ENCODE measurements at places on chromosomes 16 and 17.

- no peak for DNase-seq
These were observed 39.3 kb downstream of the SMPD3 start for GRCh38 chr16:68408967-68409366.

DNA sequence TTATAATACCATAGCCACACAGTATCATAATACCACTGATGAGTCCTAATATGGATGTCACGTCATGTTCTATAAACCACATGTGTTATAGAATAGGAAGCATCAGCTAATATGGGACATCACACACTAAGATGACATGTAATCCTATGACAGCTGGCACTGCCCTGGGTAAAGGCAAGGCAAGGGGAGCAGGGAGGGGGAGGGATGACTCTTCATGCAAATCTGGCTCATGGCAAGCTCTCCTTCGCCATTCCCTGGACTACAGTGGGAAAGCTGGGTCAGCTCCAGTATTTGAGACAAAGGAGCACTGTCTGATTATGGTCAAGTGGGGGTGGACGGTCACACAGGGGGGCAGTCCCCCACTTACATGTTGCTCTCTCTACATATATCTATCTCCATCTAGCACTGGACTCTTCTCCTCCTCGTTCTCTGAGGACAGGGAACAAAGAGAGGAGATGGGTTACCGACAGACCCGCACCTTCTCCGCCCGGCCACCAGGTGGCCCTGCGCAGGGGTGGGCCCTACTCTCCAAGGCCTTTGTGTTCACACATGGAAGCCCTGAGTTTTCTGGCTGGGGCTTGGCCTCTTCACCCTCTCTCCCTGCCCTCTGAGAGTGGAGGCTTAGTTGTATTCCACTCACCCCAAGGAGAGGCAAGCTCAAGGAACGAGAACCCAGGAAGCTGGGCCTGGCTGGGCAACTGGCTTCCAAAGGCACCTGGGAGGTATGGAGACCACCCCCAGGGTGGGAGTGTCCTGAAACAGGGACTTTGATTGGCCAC lies 23.4 kb upstream of the MPO start:
- DNase-seq = peak; percentile 49

DNA sequence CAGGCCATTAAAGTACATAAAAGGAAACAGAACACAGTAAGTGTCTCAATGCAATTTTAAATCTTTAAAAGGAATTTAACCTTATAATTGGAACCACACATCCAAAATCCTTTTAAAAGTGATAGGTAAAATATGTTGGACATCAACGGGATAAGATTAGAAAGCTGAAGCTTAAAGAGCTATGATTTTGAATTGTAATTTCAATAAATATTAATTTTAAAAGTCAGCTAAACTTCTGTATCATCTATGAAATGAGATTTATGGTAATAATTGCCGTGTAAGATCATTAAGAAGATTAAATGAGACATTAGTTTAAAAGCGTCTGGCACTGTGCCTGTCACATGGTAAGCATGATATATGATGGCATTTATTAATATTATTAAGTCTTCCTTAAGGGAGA lies 31.3 kb downstream of the CCDC42 start:
- no peak for DNase-seq

GRCh38 chr17:71145486-71145885 lies 975.3 kb upstream of the SOX9 start:
- DNase-seq = no peak

GRCh38 chr17:64423881-64424280 lies 25.0 kb upstream of the MILR1 start:
- no peak for DNase-seq

DNA sequence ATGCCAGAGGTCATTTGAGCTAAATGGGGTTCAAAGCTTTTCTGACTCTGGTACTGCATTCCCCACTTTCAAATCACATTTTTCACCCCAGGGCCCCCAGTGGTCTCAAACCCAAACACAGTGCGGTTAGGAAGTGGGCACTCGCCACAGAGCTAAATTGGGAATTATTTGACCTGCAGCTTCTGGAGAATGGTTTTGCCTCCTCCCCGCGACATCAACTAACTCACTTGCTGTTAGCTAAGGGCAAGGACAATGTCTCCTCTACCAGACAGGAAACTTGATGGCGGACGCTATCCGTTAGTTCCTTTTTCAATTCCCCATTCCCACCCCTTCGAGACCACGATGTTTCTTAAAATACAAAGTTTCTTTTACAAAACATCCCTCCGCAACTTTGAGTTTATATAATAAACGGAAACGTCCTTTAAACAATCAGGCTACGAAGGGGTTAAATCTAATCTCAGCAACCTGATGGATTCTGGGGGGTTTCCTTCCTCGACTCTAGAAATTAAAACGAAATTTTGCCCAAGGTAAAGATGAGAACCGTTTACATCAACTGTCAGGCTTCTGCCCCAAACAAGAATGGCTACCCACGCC lies 500 bp upstream of the KAT7 start:
- no peak for DNase-seq

DNA sequence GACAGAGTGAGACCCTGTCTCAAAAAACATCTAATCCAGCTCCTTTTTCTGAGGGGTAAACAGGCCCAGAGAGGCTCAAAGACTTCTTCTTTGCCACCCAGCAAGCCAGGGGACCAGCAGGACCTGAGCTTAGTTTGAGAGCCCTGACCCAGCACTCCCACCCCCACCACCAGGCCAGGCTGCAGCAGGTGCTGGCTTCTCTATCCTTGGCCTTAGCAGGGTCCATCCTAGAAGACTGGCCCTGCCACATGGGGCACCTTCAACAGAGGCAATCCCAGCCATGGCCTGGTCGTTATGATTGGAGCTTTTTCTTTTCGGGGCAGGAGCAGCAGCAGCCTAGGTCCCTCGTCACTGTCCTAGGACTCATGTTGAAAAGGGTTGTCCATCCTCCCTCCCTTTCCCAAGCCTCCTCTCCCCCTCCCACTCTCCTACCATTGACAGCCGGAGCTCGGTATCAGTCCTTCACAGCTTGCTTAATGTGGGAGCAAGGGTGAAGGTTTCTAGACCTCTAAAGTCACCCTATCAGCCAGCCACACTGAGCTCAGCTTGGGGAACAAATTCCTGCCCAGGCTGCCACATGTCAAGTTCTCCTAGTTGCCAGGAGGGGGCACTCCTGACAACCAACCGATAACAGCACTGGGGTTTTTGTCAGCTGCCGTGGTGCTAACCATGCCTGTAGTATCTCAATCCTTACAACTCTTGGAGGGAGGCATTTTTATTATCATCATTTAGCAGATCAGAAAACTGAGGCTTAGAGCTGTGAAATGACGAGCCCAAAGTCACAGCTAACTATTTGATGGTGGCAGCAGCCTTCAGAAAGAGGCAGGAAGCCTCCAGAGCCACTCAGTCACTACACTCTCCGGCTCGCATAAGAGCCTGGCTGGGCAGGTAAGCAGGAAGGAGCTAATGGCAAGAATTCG lies 11.2 kb downstream of the MRPL27 start:
- no peak for DNase-seq

GRCh38 chr17:44005527-44006271 lies 1.3 kb downstream of the NAGS start:
- DNase-seq = peak; percentile 47

DNA sequence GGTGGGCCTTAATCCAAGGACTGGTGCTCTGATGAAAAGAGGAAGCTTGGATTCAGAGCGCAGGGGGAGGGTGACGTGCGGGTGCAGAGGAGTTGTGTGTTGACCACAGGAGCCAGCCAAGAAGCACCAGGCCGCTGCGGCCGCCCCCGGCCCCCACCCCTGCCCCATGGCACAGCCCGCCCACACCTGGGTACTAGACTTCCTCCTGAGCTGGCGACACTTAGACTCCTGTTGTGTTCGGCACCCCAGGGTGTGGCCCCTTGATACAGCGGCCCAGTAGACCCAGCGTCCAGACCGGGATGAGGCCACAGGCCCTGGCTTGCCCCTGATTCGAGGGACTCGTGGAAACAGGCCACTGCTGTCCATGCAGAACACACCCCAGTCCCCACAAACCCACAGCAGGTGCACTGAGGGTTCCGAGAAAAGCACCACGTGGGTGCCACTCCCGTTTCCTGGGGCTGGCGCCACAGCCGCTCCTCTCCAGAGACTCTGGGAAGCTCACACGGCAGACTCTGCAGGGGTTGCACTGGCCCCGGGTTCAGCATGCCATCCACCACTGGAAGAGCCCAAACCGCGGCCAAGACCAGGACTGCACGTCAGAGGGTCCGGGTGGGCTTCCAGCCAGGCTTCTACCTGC lies 5.7 kb upstream of the SNAI3 start:
- DNase-seq = no peak

DNA sequence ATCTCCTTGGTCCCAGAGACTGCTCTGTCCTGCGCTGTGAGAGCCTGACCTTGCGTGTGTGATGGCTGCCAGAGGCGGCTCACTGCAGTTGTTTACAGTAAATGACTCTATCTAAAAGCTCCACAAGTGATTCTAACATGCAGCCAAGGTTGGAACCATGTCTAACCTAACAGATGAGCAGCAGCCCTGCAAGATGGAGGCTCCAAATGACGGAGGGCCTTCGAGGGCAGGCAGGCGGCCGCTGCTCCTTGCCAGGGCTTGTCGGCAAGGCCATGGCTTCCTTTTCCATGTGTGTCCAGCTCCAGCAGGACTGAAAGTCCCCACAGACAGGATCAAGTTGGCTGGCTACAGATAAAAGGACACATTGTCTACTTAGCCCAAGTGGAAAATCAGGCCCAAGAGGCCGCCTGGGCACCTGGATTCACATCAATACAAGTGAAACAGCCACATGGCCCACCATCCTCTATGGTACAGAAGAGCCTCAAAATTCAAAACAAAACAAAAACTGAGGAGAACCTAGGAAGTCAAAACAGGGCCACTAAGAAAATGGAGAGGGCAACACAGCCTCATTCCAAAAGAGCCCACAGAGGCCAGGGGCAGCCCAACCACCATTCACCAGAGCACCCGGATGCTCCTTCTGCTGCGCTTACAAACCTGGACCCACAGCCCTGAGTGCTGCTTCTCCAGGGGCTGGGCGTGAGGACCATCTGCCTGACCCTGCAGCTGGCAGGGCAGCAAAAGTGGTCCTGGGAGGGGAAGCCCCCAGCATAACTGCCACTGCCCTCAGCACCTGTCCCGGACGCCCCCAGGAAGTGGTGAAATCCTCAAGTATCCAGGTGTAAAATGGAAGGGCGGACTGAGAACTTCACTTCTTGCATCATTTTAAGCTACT lies 65.0 kb downstream of the AMFR start:
- DNase-seq = no peak

DNA sequence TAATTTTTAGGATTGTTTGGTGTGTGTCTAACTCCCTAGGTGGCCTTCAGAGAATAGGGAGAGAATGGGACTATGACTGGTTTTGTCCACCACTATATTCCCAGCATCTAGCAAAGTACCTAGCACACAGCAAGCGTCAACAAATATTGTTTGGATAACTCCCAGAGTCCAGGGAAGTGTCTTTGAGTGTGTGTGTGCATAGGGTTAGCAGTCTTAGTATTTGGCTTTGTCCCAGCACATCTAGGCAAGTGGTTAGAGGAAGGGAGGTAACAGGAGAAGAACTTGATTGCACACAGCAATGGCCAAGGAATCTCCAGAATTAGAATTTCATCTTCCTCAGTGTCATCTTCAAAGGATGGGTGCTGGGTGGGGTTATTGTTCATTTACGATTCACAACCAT lies 385.4 kb upstream of the CDH5 start:
- no peak for DNase-seq

GRCh38 chr16:30491744-30492308 lies 19.3 kb downstream of the ITGAL start:
- no peak for DNase-seq

DNA sequence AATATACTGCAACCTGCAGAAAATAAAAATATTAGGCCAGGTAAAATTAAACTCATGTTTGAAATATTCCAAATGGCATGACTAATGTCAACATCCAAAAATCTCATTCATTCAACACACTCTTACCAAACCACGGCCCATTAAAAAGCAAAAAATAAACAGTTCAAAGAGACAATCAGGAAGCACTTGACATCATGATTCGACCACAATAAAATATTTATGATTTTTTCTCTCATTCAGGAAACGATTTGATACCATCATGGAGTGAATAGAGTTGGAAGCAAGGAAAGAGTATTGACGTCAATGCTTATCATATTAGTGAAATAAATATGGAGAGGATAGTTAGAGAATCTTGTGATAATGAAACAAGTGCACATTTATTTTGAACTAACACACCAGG lies 354.1 kb downstream of the KCNJ2 start:
- peak; percentile 24 for DNase-seq

DNA sequence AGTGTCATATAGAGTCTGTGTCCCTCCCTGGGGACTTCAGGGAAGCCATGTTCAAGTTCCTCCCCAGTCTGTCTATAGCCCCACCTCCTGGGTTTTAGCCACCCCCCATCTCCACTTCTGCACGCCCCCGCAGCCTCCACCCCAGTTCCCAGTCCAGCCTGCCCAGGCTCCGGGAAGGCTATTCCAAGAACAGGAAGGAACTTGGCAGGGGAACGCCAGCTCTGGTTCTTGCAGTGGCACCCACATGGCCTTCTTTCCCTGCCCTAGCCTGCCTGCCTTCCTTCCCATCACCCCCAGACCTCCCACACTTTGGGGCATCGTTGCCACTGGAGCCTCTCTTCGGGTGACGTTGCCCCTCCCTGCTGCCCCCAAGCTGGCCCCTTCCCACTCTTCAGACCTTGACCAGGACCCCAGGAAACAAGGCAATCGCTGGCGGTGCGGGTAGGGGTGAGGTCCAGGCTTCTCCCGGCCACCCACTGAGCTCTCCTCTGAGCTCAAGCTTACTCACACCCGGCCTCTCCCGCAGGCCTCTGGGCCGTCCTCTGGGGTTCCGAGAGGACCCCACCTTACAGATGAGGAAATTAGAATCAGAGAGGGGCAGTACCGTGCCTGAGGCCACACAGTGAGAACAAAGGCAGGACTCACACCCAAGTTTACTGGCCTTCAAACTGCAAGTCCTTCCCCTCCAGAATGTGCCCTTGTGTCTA lies 9.2 kb upstream of the CES4A start:
- DNase-seq = no peak

DNA sequence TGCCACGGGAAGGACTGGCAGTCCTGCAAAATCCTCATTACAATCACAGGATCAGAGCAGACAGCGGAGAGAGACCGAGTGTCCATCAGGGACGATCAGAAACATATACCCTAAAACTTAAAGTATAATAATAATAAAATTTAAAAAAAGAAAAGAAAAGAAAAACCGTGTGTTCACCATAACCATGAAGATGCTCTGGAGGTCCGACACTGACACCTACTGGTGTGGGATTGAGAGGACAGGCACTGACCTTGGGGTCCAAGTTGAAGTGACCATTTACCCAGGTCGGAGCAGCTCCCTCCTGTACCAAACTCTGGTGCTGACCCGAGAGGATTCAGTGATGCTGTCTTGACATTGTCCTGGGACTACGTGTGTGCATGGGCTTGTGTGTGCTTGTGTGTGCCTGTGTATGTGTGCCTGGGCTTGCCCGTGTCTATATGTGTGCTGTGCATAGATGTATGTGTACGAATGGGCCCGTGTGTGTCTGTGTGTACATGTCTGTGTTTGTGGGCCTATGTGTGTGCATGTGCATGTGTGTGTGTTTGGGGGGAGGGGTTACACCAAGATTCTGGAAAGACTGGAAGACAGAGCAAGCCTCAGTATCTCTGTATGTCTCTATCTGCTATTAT lies 10.0 kb upstream of the CD300LD start:
- peak; percentile 4 for DNase-seq

GRCh38 chr16:87582216-87582965 lies 19.9 kb upstream of the JPH3 start:
- no peak for DNase-seq

GRCh38 chr17:60506312-60506711 lies 19.7 kb downstream of the APPBP2 start:
- no peak for DNase-seq

- DNase-seq = no peak
These were observed 14.5 kb upstream of the OR1E2 start for GRCh38 chr17:3448059-3448665.

- DNase-seq = no peak
These were observed 120.3 kb upstream of the CHMP6 start for GRCh38 chr17:80871341-80871740.

GRCh38 chr17:77449373-77449907 lies 308.7 kb downstream of the SEC14L1 start:
- DNase-seq = no peak

Data from NCI-H1105 (cell line).